Natural killer cell (primary cell): ENCODE measurements at places on chromosomes 16 and 17. TPM values are rescaled to one million over a fixed set of nuclear protein-coding genes. Genes with fewer than 3 reads are reported as not detected.

DNA sequence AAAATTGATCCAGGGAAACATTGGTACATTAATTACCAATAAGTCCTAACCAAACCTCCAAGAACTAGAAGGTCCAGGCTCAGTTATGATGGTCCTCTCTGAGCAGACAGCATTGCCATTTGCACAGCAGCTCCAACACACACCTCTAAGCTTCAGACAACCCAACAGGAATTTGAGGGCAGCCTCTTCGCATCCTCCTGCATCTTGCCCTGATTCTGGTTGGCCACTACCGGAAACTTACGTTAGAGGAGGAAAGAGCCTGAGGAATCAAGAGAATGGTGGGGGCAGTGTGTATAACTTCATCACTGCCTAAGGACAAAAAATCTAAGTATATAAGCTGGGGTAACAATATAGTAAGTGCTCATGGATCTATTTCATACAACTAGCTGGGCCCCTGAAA lies 15.7 kb downstream of the FAM117A start:
- no peaks in the 10 kb centered on the region for H3K27me3 ChIP-seq
- peaks cover 4% of the 10 kb centered on the region for H3K36me3 ChIP-seq
- peaks cover 78% of the 10 kb centered on the region for H3K4me1 ChIP-seq
- peak; percentile 72 for DNase-seq
- H3K27ac ChIP-seq, result peak overlapping the region; percentile 92

DNA sequence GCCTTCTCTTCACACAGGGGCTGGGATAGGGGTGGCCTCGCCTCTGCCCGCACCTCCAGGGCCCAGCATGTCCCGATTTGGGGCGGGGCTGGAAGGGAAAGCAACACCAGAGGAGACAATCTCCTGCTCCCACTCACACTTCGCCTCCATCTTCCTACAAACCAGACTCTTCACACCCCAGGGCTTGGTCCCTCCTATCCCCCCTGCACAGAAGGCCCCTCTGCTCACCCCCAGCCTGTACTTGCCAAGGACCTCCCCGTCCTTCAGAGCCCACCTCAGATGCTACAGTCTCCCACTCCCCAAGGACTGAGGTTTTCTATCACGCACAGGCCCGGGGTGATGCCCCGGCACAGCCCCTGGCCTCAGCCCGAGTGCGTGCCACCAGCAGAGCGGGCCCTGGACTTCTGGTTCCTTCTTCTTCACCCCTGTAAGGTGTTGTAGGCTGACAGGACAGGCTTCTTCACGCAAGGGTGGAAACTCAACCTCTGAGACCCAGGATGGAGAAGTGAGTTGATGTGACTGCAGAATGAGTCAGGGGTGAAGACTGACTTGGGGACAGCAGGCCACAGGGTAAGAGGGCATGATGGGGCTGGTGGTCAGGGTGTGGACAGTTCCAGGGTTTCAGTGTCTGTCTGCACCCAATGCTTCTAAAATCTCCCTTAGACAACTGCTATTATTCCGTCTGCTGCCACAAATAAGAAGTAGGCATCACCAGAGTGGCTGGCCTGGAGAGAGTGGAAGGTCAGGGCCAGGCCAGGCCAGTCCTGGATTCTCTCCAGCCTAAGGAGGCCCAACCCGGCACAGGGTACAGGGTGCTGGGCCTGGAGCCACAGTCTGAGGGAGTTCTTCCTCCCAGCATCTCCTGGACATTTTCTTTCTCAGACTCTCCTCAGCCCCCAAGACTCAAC lies 2.5 kb downstream of the ITGAE start:
- no peak overlapping the region for H3K4me3 ChIP-seq
- no peak overlapping the region for H3K27ac ChIP-seq
- no peaks in the 10 kb centered on the region for H3K27me3 ChIP-seq
- peak; percentile 18 for DNase-seq
- H3K4me1 ChIP-seq, result peaks cover 78% of the 10 kb centered on the region

Gene LPO
- not detected for total RNA-seq

Gene CDRT15L2
- not detected for total RNA-seq

Gene CX3CL1
- not detected for total RNA-seq
